ENCODE measurements at places on chromosomes 4 and X.
A peak's percentile ranks its signal among the peaks of the same experiment; 100 is the strongest.

DNA sequence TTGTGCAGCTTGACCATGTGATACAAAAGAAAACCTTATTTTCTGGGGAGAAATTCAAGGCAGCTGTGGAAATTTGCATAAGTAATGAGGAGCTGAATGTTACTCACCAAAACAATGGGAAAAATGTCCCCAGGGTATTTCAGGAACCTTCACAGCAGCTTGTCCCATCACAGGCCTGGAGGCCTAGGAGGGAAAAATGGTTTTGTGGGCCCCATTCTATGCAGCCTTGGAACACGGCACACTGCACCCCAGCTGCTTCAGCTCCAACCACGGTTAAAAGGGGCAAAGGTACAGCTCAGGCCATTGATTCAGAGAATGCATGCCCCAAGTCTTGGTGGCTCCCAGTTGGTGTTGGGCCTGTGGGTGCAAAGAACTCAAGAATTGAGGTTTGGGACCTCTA lies 216.1 kb downstream of the MAGEE1 start:
- no peak for DNase-seq

- no peak for DNase-seq
Measured at GRCh38 chrX:51665981-51666380, 16.6 kb downstream of the CENPVL2 start.

GRCh38 chr4:144711700-144712456 lies 65.9 kb downstream of the HHIP start:
- no peak for DNase-seq

GRCh38 chrX:106726485-106727437 lies at the start of gene RNF128:
RNF128 (plus strand) TSS chrX:106726701; CDS start chrX:106726914, 213 bp downstream.
- DNase-seq: peak; percentile 0

- DNase-seq: no peak
Measured at GRCh38 chr4:15935504-15936402, 2.8 kb downstream of the FGFBP1 start.

DNA sequence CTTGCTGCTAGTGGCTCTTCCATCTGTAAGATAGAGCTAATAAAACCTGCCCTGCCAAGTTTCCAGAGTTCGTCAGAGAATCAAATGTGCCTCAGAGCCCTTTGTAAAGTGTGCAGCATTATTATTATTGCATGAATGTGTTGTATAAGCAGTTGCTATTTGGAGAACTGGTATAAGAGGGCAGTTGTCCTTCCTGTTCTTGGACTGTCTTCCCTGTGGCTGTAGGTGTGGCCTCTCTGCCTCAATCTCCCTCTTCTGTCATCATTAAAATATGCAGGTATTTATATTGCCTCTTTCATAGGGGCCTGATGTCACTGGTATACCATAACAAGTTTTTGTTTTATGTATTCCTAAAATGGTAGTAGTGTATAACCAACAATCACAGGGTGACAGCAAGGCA lies 3.8 kb downstream of the MTM1 start:
- DNase-seq: no peak

DNA sequence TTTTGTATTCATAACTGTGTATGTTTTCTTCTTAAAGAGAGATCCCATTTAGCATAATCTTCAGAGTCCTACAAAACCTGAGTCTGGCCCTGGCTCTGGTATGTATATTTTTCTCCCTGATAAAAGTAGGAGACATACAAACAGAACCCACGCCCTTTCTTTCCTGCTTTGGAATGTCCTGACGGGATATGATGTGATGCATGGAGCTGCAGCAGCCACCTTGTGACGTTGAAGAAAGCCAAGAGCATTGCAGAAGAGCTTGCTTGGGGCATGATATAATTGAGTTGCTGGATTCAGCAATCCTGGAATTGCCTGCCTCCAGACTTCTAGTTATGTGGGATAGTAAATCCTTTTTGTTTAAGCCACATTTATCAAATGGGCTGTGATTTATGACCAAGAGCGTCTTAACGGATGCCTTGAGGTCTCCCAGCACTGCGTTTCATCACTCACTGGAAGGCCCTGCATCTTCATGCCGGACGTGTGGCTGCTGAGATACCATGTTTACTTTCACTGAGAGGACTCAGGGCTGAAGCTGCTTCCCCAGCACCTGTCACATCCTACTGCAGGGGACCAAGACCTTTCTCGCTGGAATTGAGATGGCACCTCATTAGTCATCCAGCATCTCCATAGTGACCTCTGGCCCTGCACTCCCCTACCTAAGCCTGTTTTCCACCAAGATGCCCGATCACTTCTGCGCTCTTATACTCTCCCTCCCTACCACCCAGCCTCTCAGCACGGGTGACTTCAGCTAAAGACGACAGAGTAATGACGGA lies 107.0 kb downstream of the ENPP6 start:
- no peak for DNase-seq

GRCh38 chrX:71919431-71919830 lies 8.8 kb downstream of the NHSL2 start:
- DNase-seq: no peak

DNA sequence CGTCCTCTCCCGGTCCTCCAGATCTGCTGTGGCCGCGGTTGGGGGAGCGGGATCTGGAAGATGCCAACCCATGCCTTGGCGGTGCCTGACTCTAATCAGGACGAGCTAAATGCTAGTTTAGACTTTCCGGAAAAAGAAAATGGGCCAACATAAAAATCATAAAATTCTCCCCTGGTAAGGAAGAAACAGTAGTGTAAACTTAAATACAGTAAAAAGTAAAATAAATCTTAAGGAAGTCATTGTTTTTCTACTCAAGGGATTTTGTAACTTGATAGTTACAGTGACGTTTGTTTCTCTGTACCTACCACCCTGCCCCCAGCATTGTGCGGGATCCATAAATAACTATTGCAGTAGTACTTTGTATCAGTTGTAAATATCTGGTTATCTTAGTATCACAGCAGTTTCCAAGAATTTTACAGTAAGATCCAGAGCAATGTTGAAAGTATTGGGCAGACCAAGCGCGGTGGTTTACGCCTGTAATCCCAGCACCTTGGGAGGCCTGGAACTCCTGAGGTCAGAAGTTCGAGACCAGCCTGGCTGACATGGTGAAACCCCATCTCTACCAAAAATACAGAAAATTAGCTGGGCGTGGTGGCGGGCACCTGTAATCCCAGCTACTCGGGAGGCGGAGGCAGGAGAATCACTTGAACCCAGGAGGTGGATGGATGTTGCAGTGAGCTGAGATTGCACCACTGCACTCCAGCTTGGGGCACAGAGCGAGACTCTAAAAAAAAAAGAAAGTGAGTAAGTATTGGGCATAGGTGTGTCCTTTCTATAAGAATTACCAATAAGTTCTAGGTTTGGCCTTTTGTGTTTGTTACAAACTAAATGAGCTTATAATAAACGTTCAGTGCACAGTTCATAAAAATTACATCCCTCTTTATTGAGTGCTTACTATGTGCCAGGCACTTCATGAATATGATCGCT lies 1.0 kb upstream of the PLA2G12A start:
- no peak for DNase-seq

DNA sequence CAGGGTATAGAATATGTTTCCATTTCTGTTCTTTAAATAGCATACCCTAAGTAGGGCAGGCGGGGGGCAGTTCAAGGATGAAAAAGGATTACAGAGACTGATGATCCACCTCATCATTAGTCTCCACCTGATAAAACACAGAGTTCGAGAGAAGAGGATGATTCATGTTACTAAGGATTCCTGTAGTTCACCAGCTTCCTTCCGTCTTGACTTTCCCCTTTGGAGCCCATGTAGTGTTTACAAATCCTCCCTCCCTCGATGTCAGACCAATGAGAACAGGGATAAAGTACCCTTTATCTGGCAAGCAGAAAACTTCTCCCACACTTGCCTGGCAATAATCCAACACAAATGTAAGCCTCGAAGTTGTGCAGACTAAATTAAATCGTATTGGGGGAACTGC lies 526.3 kb upstream of the FAM241A start:
- no peak for DNase-seq

DNA sequence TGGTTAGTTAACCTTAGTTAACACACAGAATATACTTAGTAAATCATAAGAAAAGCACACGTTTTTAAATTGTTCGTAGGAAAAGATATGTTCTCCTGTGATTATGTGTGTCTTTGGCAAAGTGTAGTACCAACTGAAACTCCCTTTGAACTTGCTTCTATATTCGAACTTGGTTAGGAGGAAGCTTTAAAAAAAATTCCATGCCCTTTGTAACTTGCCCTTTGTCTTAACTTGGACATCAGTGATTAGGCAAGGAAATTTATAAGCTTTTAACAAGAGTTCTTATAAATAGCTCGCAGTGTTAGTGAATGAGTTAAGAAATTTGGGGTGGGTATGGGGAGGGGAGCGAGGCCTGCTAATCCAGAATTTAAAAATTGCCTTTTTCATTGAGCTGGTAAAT lies 33.4 kb downstream of the TXLNG start:
- DNase-seq: no peak

DNA sequence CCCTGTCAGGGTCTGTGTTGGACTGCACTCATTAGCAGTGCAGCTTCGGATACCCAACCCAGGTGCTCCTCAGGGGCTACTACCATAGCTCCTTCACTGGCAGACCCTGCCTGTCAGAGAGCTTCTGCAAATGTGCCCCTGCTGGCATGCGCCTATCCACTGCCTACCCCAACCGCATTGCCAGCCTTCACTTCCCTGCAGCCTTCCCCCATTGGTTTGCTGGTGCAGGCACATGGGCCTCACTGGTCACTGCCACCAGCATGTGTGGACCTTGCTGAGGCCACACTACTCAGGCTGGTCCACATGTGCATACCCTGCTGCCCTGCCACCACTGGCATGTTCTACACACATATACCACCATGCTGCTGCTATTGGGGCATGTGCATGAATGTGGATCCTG lies 72.5 kb upstream of the MAGEH1 start:
- DNase-seq: no peak

- DNase-seq: no peak
Measured at GRCh38 chrX:108186811-108187210, 95.2 kb downstream of the ATG4A start.

- DNase-seq: no peak
Measured at GRCh38 chrX:151458824-151459223, 61.8 kb downstream of the VMA21 start.

DNA sequence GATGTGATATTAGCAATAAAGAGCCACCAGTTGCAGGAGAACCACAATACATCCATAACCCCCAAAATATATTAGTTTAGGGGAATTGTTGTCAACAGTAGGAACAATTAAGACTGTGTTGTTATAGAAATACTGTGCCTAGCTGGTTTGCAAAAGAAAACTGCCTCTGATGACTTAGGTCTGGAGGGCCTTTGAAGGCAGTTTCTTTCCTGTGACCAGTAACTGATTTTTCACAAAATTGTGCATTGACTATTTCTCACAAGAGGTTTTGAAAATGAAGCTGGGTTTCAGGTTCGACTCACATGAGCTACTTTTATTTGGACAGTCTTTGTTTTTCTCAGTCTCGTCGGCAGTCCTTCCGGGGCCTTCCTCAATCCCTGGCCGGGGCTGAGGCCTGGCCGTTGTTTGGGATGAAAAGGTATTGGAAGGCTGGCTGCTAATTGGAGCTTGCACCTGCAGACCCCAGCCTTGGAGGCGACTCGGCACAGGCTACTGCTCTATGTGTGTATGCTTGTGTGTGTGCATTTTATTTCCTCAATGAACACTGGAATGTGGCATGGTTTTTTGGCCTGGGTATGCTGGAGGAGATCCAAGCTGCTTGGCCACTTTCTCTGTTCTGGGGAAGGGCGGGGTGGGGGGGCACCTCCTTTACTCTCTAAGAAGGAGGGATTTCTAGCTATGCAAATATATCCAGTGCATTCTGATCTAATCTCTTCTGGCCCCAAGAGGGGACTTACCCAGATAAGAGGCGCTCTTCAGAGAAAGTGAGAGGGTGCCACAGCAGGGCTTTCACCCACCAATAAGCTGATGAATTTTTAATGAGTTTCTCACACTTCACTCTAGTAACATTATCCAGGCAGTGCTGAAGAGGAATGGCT lies 49.5 kb upstream of the LNX1 start:
- DNase-seq: no peak

DNA sequence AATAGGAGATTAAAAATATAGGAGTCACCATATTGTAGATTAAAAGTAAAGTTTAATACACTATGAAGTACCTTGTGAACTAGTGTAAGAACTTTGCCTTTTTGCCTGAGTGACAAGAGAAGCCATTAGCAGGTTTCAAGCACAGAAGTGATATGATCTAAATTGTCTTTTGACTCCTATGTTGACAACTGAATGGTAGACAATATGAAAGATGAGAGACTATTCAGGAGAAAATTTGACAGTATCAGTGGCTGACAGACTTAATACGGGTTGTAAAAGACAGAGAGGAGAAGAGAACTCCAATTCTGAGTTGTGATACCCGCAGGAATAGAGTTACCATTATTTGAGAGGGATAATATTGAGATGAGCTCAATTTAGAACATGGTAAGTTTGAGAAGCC lies 1259.8 kb downstream of the PCDH7 start:
- DNase-seq: no peak

DNA sequence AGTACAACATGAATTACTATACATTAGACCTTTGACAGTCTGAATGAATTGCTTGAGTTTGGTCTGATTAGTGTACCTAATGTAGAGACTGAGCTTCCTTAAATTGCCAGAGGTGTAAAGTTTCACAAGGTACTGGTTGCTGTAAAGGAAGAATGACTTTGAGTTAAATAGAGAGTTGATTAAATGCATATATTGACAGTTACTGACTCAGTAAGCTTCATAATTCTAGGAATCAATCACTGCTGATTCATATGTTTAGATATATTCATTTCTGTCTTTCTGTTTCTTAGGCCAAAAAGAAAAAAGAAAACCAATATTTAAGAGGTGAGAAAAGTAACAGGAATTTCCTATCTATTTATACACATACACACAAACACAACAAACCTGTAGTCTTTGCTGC lies 16.2 kb upstream of the ART3 start:
- DNase-seq: no peak

GRCh38 chr4:27304751-27305150 lies 444.1 kb downstream of the STIM2 start:
- no peak for DNase-seq

- no peak for DNase-seq
Measured at GRCh38 chrX:103373581-103373980, 2.8 kb upstream of the BEX3 start.

DNA sequence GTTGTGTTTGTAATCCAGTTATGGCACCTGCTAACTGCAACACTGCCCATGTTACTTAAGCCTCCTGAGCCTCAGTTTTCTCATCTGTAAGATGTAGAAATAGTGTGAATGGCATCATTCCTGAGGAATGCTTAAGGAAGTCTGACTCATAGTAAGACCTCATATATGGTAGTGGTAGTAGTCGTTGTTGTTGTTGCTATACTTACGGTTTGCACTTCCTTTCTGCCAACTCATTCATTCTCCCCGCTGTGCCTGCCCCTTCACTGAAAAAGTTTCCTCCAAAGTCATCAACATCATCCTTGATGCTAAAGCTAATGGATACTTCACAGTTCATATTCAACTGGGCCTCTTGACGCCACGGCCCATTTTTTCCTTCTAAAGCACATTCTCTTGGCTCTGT lies 54.2 kb upstream of the SPANXN3 start:
- DNase-seq: no peak

- peak; percentile 62 for DNase-seq
Measured at GRCh38 chrX:78321809-78322208, 5.6 kb downstream of the CYSLTR1 start.

GRCh38 chrX:153771415-153772315 lies 7.6 kb downstream of the PLXNB3 start:
- DNase-seq: no peak
